Activated naive CD8-positive, alpha-beta T cell treated with anti-CD3 and anti-CD28 coated beads for 36 hours (primary cell): ENCODE measurements at places on chromosomes 6 and 20. TPM values are rescaled to one million over a fixed set of nuclear protein-coding genes. Genes with fewer than 3 reads are reported as not detected.

GRCh38 chr6:127997496-127998164 is 96.8 kb upstream of the THEMIS start:
- H3K27me3 ChIP-seq: no peaks in the 10 kb centered on the region
- peaks cover 68% of the 10 kb centered on the region for H3K4me1 ChIP-seq
- peak overlapping the region; percentile 67 for H3K4me3 ChIP-seq
- peak overlapping the region; percentile 83 for H3K27ac ChIP-seq
- peaks cover 21% of the 10 kb centered on the region for H3K36me3 ChIP-seq

DNA sequence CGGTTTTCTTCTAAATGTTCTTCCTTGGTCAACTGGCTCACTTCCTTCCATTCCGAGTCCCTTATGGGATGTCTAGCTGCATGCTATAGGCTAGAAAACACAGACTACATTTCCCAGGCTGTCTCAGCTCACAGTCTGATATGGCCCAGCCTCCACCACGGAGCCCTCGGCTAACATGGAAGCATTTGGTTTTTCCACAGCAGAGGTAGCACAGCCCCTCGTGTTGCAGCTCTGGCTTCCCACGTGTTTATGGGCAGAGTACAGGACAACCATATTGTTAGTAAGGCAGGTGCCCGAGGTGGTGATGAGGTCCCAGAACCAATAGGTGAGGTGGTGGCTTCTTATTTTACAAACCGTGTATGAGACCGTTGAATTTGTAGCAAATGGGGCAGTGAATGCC is 8.7 kb downstream of the GPLD1 start:
- H3K4me3 ChIP-seq: no peak overlapping the region
- H3K4me1 ChIP-seq: no peaks in the 10 kb centered on the region
- no peak for DNase-seq
- no peaks in the 10 kb centered on the region for H3K36me3 ChIP-seq
- H3K27ac ChIP-seq: no peak overlapping the region

The ZBTB12 gene
- 3.2 TPM for total RNA-seq

The ACTL10 gene
- total RNA-seq: 4.1 TPM

The CDH4 gene
- total RNA-seq: 0.08 TPM
